ENCODE measurements at places on chromosomes 5 and 9. TPM values are rescaled to one million over a fixed set of nuclear protein-coding genes. Genes with fewer than 3 reads are reported as not detected.

PCDHGB2 gene
- total RNA-seq: 5.3 TPM

OTULINL gene
- total RNA-seq: 1.8 TPM

GRXCR2 gene
- total RNA-seq: not detected

SLC6A18 gene
- total RNA-seq: not detected

FBN2 gene
- total RNA-seq: 0.08 TPM

PRELID2 gene
- total RNA-seq: 15.4 TPM

SOHLH1 gene
- total RNA-seq: not detected

PCSK5 gene
- 0.21 TPM for total RNA-seq

STK32A gene
- total RNA-seq: not detected

RANBP3L gene
- total RNA-seq: 0.28 TPM

DNA sequence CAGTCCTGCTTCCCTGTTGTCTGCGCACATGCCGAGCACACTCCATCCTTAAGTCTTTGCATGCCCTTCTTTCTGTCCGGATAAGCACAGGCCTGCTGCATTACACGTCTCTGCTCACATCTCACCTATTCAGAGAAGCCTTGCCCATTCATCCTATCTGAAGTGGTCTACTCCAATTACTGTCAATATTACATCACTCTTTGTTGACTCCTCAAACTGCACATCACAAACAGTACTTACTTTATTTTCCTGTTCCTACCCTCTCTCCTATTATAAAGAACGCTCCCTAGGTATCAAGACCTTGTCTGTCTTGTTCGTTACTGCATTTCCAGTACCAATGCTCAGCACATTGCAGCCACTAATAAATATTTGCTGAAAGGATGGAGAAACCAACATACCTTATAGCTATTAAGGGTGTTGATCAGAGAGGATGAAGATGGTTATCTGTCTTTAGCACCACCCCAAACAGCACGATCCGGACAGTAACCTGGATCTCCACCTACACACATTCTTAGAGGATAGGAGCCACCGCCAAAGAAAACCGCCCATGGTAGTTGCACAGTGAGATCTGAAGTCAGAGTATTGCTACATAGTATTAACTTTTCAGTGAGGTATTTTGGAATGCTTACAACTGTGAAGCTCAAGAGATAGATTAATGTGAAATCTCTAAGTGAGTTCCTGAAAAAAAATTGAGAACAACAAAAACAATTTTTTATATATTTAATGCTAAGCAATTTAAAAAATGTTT is 1.6 kb upstream of the PRRC1 start:
- DNase-seq: no peak

GRCh38 chr5:181114844-181115778 is 15.9 kb downstream of the OR2V1 start:
- no peak for DNase-seq

DNA sequence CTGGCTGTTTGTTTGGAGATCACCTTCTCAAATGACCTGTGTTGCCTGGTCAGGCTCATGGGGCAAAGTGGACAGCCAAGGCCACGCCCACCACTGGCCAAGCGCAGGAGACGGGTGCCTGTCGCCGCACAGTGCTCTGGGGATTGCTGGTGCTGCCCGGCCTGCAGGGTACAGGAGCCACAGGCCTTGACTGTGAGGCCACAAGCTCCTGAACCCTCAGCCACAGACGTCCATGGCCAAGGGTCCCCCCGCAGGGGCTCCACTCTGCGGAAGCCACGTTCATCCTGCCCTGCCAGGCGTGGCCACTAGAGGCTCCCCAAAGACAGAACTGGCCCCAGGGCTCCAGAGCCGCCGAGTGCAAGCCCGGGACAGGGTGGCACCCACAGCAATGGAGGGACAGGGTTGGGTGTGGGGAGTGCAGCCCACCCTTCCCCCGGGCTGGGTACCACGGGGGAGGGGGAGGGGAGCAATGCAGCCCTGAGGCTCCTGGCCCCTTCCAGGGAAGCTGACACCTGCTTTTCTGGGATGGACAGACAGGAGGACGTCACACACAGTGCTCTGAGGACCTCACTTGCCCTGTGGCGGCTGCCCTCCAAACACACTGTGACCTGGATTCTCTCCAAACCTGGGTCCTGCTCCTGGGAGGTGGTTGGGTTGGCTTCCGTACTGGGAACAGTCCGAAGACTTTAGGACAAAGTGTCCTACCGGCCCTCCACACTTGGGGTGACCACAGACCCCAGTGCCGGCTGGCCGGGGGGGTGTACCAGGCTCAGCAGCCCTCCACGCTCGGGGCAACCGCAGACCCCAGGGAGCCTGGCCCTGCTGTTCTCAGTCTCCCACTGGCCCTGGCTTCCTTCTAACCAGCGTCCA is 21.5 kb downstream of the TPPP start:
- DNase-seq: peak; percentile 68

DNA sequence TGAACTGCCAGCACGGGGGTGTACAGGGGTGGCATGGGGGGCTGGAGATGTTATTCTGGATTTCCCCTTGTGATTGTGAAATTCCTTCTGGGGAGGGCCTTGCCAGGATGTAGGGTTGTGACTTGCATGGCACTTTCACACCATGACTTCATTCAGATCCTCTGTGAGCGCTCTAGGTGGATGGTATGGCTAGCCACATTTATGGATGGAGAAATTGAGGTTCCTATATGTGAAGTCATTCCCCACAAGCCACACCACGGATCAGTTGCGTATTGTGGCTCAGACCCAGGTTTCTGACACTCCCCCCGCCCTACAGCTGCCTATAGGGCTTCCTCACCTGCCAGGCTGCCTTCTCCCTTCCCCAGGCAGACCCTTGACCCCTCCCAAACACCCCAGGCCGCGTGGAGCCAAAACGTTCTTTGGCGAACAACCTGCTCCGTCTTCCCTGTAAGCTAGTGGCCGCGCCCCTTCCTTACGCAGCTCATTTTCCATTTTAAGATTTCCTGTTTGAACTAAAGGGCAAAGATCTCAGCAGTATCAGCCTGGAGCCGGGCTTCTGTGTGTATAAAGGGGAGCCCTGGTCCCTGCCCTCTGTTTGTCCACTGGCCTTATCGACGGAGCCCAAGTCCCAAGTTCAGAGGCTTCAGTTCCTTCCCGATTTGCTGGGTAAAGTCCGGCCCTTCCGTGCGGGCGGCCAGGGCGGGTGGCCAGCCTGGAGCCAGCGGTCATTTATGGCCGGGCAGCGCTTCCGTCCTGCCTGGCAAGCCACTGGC is 97.8 kb upstream of the KLF4 start:
- DNase-seq: no peak

DNA sequence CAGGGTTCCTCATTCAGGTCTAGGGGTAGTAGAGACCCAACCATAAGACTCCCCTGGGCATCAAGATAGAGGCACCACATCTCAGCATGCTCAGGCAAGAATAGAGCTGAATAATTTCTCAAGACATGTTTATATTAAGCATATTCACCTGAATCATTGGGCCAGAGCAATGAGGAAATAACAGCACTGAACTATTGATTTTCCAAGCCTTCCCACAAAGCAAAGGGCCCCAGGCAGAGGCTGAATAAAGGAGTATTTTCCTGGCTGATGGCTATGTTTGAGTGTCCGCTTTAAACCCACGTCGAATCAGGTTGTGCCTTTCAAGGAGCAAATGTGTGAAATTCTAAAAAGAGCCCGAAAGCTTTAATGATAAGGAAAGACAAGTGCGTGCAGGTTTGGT is 129.2 kb downstream of the HSD17B3 start:
- DNase-seq: no peak

DNA sequence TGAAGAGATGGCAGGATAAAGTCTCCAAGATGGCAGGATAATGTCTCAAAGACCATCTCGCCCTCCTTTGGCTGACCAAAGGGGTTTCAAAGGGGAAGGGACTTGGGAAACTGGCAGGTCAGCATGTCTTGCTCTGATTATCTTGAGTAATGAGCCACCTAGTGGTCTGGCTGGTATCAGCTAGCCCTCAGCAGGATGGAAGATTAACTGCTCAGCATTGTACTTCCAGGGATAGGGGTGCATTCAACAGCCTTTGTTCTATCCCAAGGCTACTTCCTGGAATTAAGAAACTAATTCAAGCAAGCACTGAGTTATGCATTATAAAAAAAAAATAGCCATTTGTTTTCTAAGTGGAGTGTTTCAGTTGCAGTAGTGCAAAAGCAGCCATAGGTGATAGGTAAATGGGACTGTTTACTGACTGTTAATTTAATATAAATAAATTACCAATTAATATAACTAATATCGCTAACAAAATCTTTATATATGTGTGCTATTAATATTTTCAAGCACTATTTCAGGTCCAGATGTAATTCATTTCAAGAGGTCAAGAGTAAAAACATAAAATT is 555.5 kb downstream of the CDH9 start:
- peak; percentile 46 for DNase-seq

- no peak for DNase-seq
These were observed 10.6 kb upstream of the MARCHF3 start for GRCh38 chr5:127040796-127041520.

DNA sequence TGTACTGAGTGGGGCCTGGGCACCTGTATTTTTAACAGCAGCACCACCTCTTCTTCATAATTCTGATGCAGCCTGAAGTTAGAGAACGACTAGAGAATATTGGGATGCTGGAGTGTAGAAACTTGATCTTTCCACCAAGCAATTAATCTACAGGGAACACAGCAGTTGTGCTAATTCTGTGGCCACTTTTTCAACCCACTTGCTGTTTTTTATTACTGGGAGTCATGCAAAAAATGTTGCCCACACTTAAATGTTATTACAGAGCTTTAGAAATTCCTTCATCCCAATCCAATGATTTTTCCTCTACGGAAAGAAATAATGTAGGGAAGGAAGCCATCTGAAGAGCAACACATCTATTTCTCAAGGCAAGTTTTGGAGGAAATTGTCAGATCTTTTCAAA is 190.9 kb upstream of the TUT7 start:
- DNase-seq: no peak

DNA sequence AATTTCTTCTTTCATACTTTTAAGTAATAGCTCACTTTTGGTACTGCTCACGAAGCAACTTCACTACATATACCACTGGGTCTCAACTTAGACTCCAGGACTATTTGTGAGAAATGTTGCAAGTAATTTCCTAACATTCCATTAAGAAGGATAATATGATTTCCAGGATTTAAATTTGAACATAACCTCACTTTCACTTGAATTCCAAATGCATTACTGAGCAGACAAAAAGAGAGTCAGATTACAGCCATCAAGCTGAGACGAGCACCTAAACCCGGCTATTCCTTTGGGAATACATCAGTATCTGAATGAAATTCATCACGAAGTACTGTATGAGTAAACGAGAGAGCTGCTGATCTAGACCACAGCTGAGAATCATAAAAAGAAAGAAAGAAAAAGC is 47.3 kb downstream of the LIFR start:
- DNase-seq: no peak

GRCh38 chr5:133691448-133691847 is 79.1 kb upstream of the FSTL4 start:
- DNase-seq: no peak

DNA sequence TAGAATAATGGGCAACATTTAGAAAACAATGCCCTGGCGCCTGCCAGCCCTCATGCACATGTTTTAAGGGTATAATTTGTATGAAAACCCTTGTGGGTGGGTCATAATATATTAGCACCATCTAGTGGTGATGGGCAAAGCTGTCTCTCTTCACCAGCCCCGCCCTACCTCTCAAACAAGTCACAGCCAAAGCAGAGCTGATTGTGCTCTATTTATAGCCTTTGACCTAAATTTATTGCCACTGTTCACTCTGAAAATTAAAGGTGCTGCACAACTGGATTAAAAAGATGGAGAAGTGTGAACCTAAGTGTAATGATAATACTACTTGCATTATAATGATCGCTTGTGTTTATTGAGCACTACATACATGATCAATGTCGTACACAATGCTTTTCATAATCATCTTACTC is 131.9 kb upstream of the ANKH start:
- DNase-seq: peak; percentile 82

DNA sequence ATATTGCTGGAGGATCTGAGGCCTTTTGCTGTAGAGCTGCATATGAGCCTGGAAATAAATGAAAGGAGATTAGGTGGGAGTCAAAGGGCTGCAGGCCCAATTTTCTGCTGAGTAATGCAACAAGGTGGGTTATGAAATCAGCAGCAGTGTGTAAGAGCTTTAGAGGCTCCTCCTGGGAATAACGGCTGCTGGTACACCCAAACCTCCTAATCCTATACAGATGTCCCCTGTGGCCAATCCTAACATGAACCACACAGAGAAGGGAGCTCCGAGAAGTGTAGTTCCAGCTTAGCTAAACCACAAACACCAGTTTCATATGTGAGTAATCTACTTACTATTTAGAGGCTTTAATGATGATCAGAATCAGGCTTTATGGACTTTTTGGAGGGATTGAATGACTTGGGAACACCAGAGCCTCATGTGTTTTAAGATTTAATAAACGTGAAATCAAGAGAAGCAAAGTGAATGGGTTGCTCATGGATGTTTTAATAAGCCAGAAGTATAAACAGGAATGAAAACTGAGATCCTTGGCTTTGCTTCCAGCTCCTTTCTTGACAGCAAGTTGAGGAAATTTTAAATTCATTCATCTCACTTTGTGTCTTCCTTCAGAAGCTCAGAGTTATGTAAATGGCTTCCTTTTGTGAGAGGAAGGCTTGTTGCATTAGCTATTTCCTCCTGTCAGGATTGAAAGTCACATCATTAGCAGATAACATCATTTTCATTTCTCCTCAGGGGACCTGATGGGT is 437.5 kb downstream of the TMEM232 start:
- no peak for DNase-seq

DNA sequence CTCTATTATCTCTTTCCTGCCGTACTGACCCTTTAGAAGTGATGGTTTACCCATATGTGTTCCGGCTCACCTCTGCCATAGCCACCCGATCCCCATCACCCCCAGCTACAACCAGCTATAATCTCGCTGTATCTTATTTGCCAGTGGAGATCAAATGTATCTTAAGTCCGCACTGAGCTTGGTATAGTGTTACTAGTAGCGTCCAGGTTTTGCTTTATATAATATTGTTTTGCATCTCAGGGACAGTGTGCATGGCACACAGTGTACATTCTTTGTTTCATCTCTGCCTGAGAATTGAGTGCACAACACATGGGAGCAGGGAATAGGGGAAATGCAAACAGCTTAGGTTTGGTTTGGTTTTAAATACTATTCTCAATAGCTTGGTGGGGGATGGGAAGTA is 135.8 kb upstream of the SNX2 start:
- DNase-seq: no peak

DNA sequence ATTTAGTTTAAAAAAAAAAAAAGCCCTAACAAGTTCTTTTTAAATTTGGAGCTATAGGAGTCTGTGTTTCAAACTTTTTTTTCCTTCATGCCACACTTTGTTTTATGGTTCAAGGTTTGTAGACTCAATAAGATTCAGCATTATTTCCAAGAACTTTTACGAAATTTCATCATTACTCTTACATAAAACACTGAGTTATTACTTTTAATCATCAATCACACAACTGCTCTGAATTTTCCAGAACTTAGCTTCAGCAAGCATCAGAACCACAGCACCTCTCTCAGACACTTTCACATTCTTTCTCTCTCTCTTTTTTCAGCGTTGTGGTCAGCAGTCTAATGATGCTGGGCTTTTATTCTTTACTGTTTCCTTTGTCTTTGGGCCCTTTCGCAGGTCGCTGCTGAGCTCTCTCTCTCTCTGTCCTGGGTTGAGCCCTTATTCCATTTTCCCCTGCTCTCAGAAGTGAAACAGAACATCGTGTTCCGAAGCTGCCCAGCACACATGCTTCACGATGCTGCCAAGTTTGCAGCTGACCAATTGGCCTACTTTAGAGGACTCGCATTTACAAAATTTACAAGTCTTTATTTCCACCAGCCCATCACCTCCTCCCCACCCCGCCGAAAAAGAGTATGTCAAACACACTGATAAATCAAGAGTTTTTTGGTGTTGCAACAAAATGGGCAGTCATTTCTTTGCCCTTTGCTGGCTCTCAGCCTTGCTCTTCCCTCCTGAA is 44.6 kb upstream of the PIK3R1 start:
- DNase-seq: no peak

GRCh38 chr5:165714598-165714997 is 2209.2 kb downstream of the MAT2B start:
- DNase-seq: no peak

Data from Panc1 (cell line).